Right renal cortex interstitium (tissue), 3 donors: ENCODE measurements at places on chromosomes 13 and 19. TPM values are rescaled to one million over a fixed set of nuclear protein-coding genes. Genes with fewer than 3 reads are reported as not detected.

GPR12 gene
- not detected for polyA plus RNA-seq

DNA sequence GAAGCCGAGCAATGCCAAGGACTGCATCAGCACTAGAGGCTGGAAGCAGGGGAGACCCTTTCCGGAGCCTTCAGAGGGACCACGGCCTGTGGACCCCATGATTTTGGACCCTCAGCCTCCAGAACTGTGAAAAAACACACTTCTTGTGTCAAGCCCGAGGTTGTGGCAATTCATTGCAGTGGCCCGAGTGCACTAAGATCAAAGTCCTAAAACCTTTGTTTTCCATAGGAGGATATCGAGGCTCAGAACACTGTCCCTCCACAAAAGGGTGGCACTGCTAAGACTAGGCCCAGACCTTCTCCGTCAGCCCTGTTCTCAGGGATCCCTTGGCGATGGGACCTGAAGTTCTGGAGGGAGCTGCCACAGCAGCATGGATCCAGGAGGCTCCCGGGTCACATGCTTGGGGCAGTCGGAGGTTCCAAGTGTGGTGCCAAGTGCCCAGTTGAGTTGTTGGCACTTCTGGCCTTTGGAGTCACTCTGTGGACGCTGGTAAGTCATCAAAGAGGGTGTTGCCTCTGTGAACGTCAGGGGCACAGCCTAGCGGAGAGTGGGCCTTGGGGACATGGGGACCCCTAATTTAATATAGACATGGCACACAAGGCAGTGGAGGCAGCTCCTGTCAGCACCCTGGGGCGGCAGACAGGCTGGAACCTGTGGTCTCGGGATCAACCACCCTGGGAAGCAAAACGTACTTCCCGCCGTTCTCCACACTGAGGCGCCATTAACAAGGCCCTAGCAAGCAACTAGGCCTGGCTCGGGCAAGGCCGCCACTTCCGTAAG, 199.2 kb downstream of the COL4A1 start:
- DNase-seq: no peak

- DNase-seq: no peak
These were observed 6.4 kb downstream of the MYO9B start for GRCh38 chr19:17081672-17082630.

STK24 gene
- 117 TPM for polyA plus RNA-seq

- no peak for DNase-seq
These were observed 17.8 kb downstream of the POU2F2 start for GRCh38 chr19:42114412-42114811.

- DNase-seq: no peak
These were observed 13.8 kb upstream of the CEACAM16 start for GRCh38 chr19:44684892-44685863.

KIR2DL4 gene
- polyA plus RNA-seq: not detected

DNA sequence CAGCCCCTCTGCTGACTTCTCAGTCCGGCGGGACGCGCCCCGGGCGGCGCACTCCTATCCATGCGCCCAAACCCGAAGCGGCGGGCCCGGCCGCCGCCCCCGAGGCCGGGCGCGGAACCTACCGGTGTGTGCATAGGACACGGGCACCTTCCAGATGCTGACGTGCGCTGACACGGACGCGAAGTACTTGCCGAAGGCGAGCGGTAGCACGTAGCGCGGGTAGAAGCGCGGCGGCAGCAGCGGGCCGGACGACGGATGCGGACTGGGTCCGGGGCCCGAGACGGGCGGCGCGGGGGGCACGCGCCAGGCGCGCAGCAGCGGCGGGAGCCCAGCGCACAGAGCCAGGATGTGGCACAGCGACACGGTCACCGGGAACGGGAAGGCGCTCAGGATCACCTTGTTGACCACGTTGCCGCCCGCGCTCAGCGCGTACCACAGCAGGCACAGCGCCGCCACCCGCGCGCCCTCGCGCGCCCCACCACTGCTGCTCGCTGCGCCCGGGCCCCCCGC, 338 bp downstream of the SLC35E1 start:
- no peak for DNase-seq

ZNF665 gene
- 10.9 TPM for polyA plus RNA-seq

DNA sequence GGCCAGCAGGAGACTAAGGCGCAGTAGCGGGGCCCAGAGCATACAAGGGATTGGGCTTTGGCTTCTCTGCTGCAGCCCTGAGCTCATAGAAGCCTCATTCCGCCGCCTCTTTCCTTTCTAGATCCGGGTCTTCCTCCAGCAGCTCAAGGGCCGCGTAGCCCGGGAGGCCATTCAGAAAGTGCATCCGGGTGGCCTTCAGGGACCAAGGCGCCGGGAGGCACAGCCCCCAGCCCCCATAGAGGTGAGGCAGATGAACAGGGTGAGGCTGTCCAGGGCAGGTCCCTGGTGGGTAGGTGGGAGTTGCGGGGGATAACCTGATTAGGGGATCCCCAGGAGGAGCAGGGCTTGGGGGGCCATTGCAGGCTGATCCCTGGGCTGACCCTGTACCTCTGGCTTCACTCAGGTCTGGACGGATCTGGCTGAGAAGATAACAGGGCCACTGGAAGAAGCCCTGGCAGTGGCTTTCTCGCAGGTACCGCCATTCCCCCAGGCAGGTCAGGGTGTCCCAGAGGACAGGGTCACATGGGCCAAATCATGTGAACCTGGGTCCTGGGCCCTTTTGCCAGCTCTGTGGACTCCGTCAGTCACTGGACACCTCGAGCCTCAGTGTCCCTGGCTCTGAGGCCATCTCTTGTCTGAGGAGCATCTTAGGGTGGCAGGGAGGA, 1.3 kb downstream of the SNAPC2 start:
- no peak for DNase-seq

IGSF23 gene
- polyA plus RNA-seq: 1.3 TPM

TMEM86B gene
- polyA plus RNA-seq: 2.4 TPM

DNA sequence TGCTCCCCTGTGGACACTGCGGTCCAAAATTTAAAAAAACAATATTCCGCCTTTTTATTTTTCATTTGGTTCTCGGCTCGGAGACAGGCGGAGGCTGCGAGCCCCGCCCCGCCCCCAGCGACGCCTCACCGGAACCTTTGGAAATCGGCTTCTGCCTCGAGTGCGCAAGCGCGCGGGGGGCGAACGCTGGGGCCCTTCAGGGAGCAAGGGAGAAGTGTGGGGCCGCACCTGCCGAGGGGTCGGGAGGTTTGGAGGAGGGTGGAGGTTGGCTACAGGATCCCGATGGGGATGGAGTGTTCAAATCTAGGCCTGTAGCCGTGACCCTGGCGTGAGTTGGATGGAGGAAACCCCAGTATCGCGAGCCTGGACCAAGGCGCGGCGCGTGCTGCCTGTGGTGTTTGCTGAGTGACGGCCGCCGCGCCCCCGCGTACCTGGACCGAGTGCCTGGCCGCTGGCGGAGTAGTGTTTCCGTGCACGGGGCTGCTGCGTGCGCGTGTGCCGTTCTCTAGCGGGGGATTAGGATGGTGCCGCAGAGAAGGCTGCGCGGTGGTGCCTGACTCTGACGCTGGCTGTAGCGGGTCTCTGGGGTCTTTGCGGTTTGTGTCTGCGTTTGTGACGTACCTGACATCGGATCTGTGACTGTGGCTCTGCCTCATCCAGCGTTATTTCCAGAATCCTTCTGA, 565 bp upstream of the ZFP30 start:
- peak; percentile 80 for DNase-seq

- no peak for DNase-seq
These were observed 8.5 kb upstream of the STK24 start for GRCh38 chr13:98585398-98585754.

GRCh38 chr13:94195715-94196114, 283.8 kb downstream of the DCT start:
- no peak for DNase-seq

GRCh38 chr13:53683608-53684007, 655.0 kb downstream of the OLFM4 start:
- no peak for DNase-seq

DNA sequence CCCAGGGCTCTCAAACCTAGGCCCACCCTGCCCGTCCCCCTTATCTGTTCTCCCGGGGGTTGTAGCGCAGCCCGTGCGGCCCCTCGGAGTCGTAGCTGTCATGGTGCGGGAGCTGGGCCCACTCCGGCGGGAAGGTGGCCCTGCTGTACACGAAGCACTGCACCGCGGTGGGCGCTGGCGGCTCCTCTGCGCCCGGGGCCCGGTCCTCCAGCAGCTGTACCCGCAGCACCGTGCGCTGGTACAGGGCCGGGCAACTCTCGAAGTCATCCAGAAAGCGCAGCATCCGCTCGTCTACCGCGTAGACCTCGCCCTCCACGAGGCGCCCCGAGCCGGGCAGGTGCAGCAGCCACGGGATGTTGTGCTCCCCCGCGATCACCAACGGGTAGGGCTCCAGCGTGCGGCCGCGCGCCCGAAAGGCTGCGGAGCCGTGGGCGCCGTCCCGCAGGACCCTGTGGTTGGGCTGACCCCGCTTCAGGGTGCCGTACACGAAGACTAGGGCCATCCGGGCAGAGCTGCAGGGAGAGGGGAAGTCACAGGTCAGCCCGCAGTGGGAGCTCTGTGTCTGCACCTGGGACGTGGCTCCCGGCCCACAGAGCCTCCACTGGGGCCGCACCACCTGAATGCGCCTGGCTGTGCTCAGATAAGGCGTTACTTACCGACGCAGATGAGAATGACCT, 56.4 kb downstream of the GGACT start:
- no peak for DNase-seq

GRCh38 chr13:86403181-86403580, 604.0 kb upstream of the SLITRK6 start:
- DNase-seq: no peak

GRCh38 chr13:29858231-29858630, 7.8 kb upstream of the UBL3 start:
- DNase-seq: no peak

VSTM1 gene
- 0.42 TPM for polyA plus RNA-seq

- no peak for DNase-seq
These were observed 72.7 kb downstream of the KATNAL1 start for GRCh38 chr13:30234619-30235162.

GRCh38 chr13:29893438-29893837, 43.0 kb upstream of the UBL3 start:
- DNase-seq: no peak

ZNF441 gene
- polyA plus RNA-seq: 19.4 TPM

- DNase-seq: no peak
These were observed 111.3 kb downstream of the KATNAL1 start for GRCh38 chr13:30196025-30196424.

- no peak for DNase-seq
These were observed 10.3 kb downstream of the IER2 start for GRCh38 chr19:13160557-13160956.

MEGF8 gene
- 36.3 TPM for polyA plus RNA-seq

- DNase-seq: no peak
These were observed 274.4 kb upstream of the GPC6 start for GRCh38 chr13:92952161-92952560.

ZNF763 gene
- 7.2 TPM for polyA plus RNA-seq

DNA sequence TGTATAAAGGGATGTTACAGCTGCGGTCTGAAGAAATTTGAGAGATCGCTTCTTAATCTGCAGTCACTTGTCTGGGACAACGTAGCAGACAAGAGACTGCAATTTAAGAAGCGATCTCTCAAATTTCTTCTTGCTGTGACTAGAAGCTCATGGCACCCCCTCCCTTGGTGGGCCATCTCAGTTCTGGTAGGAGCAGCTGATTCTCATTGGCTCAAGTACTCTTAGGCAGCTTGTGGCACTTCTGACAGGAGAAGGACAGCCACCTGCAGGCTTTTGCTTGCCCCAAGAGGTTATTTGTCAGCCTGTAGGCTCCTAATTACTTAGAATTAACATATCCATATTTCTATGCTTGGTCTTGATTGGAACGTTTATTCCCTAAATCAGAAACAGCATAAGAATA, 503.0 kb downstream of the DCT start:
- no peak for DNase-seq

NDUFB7 gene
- polyA plus RNA-seq: 96.7 TPM
